ENCODE measurements at places on chromosomes 2 and 18. TPM values are rescaled to one million over a fixed set of nuclear protein-coding genes. Genes with fewer than 3 reads are reported as not detected.

DNA sequence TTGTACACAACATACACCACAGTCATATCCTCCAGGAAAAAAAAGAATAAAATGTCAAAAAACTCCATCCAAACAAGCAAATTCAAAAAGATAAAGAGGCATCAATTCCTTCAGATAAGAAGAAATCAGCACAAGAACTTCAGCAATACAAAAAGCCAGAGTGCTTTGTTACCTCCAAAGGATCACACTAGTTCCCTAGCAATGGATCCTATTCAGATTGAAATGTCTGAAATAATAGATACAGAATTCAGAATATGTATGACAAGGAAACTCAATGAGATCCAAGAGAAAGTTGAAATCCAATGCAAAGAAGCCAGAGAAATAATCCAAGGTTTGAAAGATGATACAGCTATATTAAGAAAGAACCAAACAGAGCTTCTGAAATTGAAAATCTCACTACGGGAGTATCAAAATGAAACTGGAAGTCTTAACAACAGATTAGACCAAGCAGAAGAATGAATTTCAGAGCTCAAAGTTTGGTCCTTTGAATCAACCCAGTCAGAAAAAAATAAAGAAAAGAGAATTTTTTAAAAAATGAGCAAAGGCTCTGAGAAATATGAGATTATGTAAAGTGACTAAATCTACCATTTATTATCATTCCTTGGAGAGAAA lies 80.6 kb downstream of the TRABD2A start:
- DNase-seq: no peak

- no peak for DNase-seq
Observed at GRCh38 chr2:20722592-20723240, 55.8 kb downstream of the GDF7 start.

- peak; percentile 58 for DNase-seq
Observed at GRCh38 chr2:202588647-202589581, 45.9 kb upstream of the FAM117B start.

- no peak for DNase-seq
Observed at GRCh38 chr2:212414767-212415211, 123.8 kb downstream of the ERBB4 start.

GRCh38 chr2:225340923-225341322 lies 58.6 kb upstream of the NYAP2 start:
- DNase-seq: no peak

DNA sequence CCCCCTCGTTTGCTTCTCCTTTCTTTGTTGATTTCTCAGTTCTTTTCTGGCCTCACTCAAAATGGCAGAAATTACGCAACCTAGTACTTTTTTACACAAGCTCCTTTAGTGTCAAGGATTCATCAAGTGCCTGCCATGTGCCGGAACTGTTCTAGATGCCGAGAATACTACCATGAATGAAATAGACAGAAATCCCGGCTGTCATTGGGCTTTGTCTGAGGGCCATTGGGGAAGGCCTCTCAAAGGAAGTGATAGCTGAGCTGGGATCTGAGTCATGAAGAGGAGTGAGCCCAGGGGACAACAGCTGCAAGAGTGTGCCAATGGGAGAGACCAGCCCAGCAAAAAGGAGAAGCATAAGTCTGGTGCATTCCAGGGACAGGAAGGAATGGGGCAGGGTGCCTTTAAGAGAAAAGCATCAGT lies 34.3 kb upstream of the PPP1CB start:
- no peak for DNase-seq

DNA sequence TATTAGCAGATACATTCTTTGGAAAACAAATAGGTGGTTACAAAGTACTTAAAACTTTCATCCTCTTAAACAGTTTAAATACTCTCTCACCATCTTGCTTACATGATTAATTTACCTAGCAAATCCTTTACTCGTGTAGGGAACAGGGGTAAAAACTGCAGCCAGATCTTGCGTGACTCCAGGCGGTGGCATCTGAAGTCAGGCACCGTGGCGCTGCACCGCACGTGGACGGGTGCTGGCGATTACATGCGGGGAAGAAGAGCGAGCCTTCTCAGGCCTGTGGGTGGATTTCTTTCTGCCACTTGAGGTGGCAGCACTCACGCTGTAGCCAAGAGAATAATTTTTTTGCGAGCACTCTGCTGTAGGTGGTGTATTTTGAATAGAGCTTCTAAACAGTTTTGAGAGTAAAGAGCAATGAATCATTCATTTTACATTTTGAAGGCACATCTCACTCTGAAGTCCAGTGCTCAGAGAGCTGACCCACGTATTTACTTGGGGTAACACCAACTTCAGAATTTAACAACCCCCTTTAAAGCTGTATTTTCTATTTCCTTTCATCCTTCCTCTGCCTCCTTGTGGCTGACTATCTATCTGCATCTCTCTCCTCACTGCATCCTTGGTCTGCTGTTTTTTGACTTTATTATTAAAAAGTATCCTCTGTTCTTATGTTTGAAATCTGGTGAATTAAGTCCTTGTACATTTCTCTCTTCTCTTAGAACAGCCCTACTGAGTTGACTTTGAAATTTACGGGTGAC lies 68.9 kb downstream of the EPAS1 start:
- no peak for DNase-seq

GRCh38 chr18:79733986-79734770 lies 54.6 kb downstream of the CTDP1 start:
- no peak for DNase-seq

- no peak for DNase-seq
Observed at GRCh38 chr2:215830304-215830703, 183.0 kb downstream of the MREG start.

GRCh38 chr2:128720080-128721022 lies 401.7 kb upstream of the HS6ST1 start:
- no peak for DNase-seq

DNA sequence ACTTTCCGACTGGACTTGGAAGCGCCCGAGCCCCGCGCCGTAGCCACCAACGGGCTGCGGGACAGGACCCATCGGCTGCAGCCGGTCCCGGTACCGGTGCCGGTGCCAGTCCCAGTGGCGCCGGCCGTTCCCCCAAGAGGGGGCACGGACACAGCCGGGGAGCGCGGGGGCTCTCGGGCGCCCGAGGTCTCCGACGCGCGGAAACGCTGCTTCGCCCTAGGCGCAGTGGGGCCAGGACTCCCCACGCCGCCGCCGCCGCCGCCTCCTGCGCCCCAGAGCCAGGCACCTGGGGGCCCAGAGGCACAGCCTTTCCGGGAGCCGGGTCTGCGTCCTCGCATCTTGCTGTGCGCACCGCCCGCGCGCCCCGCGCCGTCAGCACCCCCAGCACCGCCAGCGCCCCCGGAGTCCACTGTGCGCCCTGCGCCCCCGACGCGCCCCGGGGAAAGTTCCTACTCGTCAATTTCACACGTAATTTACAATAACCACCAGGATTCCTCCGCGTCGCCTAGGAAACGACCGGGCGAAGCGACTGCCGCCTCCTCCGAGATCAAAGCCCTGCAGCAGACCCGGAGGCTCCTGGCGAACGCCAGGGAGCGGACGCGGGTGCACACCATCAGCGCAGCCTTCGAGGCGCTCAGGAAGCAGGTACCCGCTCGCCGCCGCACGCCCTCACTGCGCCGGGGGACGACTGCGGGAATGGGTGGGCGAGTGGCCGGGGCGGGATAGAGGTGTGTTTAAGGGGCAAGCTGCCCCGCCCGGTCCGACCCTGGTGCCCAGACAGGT lies 713 bp downstream of the ATOH8 start:
- peak; percentile 56 for DNase-seq

GRCh38 chr2:77387324-77387723 lies 134.9 kb downstream of the LRRTM4 start:
- no peak for DNase-seq

DNA sequence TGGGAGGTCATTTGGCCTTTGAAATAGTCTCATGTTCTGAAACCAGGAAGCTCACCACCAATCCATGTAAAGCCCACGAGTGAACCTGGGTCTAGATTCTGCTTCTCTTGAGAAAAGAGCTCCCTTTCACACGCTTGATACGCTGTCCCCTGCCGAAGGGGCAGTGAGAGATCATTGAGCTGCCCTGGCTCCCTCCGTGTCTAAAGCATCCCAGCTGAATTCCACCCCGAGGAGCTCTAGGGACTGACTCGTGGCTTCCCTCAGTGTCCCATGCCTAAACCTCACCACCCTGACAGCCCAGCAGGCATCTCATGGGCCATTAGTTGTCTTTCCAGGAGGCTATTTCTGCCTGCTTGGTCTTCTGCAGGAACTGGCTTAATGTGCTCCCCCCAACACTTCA lies 68.6 kb downstream of the COL6A3 start:
- DNase-seq: no peak

- peak; percentile 42 for DNase-seq
Observed at GRCh38 chr2:121884511-121884921, 129.1 kb downstream of the TSN start.

GRCh38 chr2:21135585-21135984 lies 11.8 kb downstream of the TDRD15 start:
- DNase-seq: no peak

GRCh38 chr2:21469158-21469557 lies 345.4 kb downstream of the TDRD15 start:
- DNase-seq: no peak

DNA sequence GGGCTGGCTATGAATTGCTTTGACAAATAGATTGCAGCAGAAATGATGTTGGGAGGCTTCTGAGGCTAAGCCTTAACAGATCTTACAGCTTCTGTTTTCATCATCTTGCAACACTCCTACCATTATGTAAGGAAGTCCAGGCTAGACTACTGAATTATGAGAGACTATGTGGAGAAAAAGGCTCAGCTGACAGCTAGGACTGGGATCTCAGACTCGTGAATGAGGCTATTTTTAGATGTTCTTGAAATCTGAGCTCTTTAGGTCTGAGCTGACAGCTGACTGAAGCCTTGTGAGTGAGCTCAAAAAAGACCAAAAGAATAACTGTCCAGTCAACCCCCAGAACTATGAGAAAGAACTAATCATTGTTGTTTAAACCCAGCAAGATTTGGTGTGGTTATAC lies 70.3 kb downstream of the VWC2L start:
- no peak for DNase-seq

- no peak for DNase-seq
Observed at GRCh38 chr18:23833714-23834113, 144.5 kb downstream of the LAMA3 start.

- no peak for DNase-seq
Observed at GRCh38 chr2:235864302-235864701, 303.9 kb downstream of the GBX2 start.

- DNase-seq: no peak
Observed at GRCh38 chr2:149606251-149606811, 18.8 kb upstream of the MMADHC start.

DNA sequence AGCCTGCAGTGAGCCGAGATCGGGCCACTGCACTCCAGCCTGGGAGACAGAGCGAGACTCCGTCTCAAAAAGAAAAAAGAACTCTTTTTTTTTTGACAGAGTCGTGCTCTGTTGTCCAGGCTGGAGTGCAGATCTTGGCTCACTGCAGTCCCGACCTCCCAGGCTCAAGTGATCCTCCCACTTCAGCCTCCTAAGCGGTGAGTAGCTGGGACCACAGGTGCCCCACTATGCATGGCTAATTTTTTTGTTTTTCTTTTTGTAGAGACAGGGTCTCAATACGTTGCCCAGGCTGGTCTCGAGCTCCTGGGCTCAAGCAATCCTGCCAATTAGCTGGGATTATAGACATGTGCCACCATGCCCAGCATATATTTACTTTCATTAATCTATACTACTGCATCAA lies 12.5 kb upstream of the INO80D start:
- DNase-seq: no peak

- no peak for DNase-seq
Observed at GRCh38 chr2:39508198-39508597, 71.1 kb upstream of the MAP4K3 start.

- no peak for DNase-seq
Observed at GRCh38 chr2:223863491-223863890, 26.1 kb upstream of the AP1S3 start.

GRCh38 chr2:75558786-75559679 lies 1.7 kb downstream of the EVA1A start:
- DNase-seq: no peak

DNA sequence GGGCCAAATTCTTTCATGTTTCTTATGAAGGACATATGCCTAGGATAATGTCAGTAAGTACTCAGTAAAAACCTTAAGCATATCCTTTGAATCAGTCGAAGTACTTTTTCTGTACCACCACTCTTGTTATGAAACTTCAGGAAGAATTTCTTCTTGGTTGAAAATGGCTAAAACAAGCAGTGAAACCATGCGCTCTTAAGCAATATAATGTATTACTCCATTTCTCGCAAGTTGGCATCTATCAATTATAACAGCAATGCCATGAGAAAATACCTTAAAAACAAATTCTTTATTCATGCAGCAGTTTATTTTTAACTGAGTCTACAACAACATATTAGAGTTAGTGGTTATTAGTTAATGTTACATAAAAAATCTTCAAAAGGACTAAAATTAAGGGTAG lies 41.0 kb downstream of the SLC66A3 start:
- DNase-seq: no peak

DNA sequence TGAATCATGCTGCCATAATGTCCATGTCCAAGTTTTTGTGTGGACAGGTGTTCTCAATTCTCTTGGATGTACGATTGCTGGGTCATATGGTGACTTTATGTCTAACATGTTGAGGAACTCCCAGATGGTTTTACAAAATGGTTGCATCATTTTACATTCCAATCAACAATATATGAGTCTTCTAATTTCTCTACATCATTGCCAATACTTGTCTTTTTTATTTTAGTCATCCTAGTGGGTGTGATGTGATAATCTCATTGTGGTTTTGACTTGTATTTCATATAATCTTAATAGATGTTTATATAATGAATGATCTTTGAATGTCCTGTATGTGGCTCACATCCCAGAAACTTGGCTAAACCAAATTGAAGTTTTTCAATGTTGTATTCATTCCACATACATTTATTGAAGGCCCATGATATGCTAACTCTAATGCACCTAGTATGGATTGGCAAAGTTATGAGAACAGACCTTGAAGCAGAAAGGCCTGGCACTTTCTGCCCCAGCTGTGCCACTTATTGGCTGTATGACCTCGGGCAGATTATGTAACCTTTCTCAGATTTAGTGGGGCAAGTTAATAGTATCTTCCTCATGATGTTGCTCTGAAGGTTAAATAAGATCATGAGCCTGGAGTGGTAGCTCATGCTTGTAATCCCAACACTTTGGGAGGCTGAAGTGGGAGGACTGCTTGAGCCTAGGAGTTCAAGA lies 205.4 kb downstream of the RAB3GAP1 start:
- DNase-seq: no peak

GRCh38 chr2:120373424-120373823 lies 27.5 kb downstream of the INHBB start:
- no peak for DNase-seq

Gene CRIM1
- 246 TPM for total RNA-seq

Gene POU3F3
- not detected for total RNA-seq

Gene CFAP53
- total RNA-seq: 0.56 TPM

Gene SLC40A1
- total RNA-seq: 90.9 TPM

Gene C2orf66
- total RNA-seq: 1.4 TPM

Gene MSGN1
- total RNA-seq: not detected

Gene PROC
- not detected for total RNA-seq

Gene DAW1
- 1.6 TPM for total RNA-seq

Gene IL1B
- total RNA-seq: not detected

Gene PASK
- total RNA-seq: 39.7 TPM

Gene KYNU
- not detected for total RNA-seq

Gene SPTBN1
- 983 TPM for total RNA-seq

Gene POLR1B
- 22.1 TPM for total RNA-seq

Gene YPEL5
- total RNA-seq: 120 TPM

Gene ZNF532
- total RNA-seq: 178 TPM

Gene STAM2
- total RNA-seq: 22.9 TPM

Gene SNTG2
- 23.2 TPM for total RNA-seq

Gene CPS1
- 31.5 TPM for total RNA-seq

Gene ST6GAL2
- 10.9 TPM for total RNA-seq

Gene NEU2
- total RNA-seq: not detected
